ENCODE measurements at places on chromosomes 6 and 20. TPM values are rescaled to one million over a fixed set of nuclear protein-coding genes. Genes with fewer than 3 reads are reported as not detected.
A peak's percentile ranks its signal among the peaks of the same experiment; 100 is the strongest.

Gene BLCAP
- 88.5 TPM for total RNA-seq

Gene SOX18
- total RNA-seq: 0.22 TPM

Gene METTL24
- total RNA-seq: not detected

DNA sequence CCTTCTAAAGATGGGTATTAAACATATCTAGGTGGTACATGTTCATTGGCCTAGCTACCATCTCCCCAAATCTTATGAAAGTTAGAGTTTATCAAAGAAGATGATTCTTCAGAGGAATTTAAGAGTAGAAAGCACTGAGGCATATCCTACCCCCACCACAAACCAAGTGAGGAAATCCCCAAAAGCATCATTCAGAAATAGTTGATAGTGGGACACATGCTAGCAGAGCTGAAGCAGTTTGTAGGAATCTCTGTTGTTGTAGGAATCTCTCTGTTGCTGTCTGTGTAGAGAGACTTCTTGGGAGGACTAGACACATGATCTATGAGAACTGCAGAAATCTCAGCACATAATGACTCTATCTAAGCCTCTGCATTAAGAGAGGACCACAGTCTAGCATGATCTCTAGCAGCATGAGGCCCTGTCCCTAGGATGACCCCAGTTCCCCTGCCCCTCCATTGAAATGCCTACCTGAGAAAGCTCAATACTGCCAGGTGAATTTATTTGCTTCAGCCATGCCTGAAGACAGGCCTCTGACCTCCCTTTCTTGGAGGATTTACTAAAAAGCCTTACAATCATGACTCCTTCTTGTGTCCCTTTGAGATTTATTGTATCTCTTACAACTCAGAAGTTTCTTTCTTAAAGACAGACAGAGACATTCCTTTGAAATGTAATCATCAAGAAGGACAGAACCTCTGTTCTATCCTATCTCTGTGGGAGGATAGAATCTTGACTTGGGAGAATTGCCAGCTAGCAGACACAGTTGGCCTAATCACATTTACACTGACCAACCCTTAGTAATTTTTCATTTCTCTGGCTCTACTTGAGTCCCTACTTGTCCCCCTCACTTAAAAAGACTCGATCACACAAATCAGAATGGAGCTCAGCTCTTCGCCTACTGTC is 582.4 kb downstream of the PHF3 start:
- no peaks in the 10 kb centered on the region for H3K27me3 ChIP-seq
- H3K36me3 ChIP-seq: no peaks in the 10 kb centered on the region
- H3K27ac ChIP-seq: no peak overlapping the region
- no peak overlapping the region for H3K4me3 ChIP-seq
- H3K4me1 ChIP-seq: peaks cover 14% of the 10 kb centered on the region

DNA sequence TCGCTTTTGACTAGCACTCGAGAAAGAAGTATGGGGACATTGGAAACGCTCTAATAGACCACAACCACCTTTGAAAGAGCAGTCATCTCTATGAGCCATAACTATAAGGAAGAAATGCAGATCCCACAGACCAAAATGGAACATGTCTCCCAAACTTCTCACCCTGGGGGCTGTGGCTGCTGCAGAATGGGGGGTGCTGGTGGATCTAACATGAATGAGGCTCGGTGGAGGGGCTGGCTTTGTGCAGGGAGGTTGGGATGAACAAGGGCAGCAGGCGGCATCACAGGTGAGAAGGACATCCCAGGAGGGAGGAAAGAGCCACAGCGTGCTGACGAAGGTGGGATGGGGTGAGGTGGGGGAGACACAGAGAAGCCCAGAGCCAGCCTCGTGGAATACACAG is 10.5 kb upstream of the CCR6 start:
- H3K4me3 ChIP-seq: no peak overlapping the region
- no peaks in the 10 kb centered on the region for H3K36me3 ChIP-seq
- no peaks in the 10 kb centered on the region for H3K4me1 ChIP-seq
- H3K27me3 ChIP-seq: peaks cover 89% of the 10 kb centered on the region
- no peak overlapping the region for H3K27ac ChIP-seq

GRCh38 chr6:144012534-144012933 is 4.5 kb upstream of the PLAGL1 start:
- no peaks in the 10 kb centered on the region for H3K36me3 ChIP-seq
- H3K27ac ChIP-seq: no peak overlapping the region
- no peak overlapping the region for H3K4me3 ChIP-seq
- H3K27me3 ChIP-seq: peaks cover 4% of the 10 kb centered on the region
- no peaks in the 10 kb centered on the region for H3K4me1 ChIP-seq
- DNase-seq: no peak

Gene AURKA
- 65.8 TPM for total RNA-seq

GRCh38 chr6:139881236-139881635 is 506.8 kb upstream of the CITED2 start:
- H3K4me3 ChIP-seq: no peak overlapping the region
- no peak overlapping the region for H3K27ac ChIP-seq
- no peaks in the 10 kb centered on the region for H3K36me3 ChIP-seq

Gene PTK6
- 4.4 TPM for total RNA-seq

DNA sequence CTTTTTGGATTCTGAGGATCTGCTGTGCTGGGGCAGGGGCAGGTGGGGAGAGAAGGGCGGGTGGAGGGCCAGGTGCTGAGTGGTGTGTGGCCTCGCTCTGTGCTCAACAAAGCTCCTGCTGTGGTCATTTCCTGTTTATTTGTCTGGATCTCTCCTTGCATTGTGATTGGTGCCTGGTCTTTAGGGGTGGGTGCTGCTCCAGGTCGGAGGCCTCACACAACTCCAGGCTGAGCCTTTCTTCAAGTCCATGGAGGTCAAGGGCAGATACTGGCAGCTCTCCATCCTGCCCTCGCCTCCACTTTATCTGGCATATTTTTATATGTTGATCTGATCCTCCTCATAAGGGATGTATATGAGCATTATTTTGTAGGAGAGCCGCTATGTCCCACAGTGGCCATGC is 36.2 kb downstream of the HLA-F start:
- peak; percentile 11 for DNase-seq
- no peaks in the 10 kb centered on the region for H3K36me3 ChIP-seq
- peaks cover 37% of the 10 kb centered on the region for H3K4me1 ChIP-seq

DNA sequence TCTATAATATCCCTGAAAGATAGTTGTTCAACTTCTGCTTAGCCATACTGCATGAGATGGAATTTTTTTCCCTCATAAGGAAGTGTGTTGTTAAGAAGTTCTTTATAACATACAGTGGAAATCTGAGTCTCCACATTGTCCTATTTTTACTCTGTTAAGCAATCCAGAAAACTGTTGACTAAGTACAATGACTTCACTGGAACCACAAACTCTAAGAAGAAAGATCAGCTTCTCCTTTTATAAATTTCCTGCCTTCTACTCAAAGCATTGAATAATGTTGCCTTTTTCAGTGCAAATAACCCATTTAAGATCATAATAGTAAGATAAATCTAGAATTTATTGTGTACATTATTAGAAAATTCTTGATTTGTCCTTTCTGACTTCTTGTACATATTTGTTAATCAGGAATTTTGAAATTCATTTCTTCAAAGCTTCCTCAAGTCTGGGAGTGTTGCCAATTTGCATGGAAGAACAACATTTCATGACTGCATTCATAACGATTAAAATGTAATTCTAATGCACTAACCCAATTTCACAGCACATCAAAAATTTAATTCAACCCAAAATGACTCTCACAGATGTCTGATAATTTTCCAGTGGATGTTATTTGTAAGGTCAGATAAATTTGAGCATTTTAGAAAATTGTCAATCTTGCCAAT is 45.6 kb upstream of the ANKEF1 start:
- peaks cover 26% of the 10 kb centered on the region for H3K4me1 ChIP-seq

DNA sequence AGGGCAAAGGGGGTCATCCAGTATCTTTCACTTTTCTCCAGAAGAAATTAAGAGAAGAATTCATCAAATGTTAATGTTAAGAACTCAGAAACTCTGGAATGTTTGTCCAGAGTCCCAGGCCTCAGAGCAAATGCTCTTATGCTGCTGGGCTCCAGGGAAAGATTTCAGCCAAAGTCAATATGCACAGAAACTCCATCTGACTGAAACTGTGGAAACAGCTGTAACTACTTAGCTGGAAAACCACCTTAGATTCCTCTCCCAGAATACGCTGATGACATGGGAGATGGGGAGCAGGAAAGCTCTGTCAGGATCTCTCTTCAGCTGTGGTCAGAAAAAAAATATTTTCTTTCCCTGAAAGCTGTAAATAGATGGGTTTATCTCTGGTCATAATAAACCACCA is 559.6 kb downstream of the RFPL4B start:
- H3K36me3 ChIP-seq: no peaks in the 10 kb centered on the region
- no peak overlapping the region for H3K27ac ChIP-seq
- H3K4me1 ChIP-seq: no peaks in the 10 kb centered on the region
- DNase-seq: no peak
- H3K4me3 ChIP-seq: no peak overlapping the region

DNA sequence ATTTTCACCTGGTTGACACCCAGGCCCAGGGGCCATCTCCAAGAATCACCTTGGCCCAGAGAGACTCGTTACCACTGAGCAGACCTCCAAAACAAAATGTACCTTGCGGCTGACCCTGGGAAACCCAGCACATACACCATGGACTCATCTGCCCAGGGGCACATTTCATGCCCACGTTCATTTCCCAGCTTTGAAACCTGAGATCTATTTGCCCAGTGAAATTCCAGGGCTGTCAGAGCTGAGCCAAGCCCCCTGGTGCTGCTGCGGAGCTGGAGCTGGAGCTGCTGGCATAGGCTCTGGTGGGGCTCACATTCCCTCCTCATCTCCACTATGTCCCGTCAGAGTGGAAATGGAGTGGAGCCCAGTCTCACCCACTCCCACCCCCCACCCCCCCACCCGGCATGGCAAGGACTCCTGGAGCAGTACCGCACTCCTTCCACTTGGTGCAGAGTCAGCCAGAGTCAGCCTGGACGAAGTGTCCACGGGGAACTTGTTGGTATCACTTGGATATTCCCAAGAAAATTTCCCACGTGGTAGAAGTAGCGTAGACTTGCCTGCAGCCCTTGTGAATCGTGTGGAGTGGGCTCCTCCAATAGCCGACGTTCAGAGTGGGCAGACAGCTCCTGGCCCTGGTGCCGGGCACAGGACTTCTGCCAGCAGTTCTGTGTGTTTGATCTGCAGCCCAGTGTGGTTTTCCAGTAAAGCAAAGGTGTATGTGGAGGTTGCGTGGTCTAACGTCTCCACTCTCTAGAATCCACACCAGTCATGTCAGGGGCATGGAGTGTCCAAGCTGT is 18.1 kb upstream of the OSER1 start:
- no peaks in the 10 kb centered on the region for H3K4me1 ChIP-seq
- no peak overlapping the region for H3K27ac ChIP-seq
- no peak overlapping the region for H3K4me3 ChIP-seq
- H3K27me3 ChIP-seq: no peaks in the 10 kb centered on the region
- no peaks in the 10 kb centered on the region for H3K36me3 ChIP-seq

- DNase-seq: no peak
- no peaks in the 10 kb centered on the region for H3K36me3 ChIP-seq
- H3K27me3 ChIP-seq: no peaks in the 10 kb centered on the region
- no peak overlapping the region for H3K27ac ChIP-seq
- H3K4me3 ChIP-seq: no peak overlapping the region
Observed at GRCh38 chr20:26214991-26215390, 518.3 kb upstream of the ZNF337 start.

DNA sequence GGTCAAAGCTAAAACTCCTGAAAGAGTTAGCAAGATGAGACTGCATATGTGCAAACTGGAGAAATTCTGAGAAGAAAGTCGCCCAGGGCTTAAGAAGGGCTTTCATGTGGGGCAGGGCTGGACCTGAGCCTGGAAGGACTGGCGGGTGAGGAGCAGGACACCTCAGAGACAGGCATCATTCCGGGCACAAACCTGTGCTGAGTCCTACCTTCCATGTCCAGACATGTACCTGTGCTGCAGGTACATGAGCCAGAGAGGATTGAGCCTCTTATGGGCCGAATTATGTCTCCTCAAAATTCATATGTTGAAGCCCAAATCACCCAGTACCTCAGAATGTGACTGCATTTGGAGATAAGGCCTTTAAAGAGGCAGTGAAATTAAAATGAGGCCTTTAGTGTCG is 171.0 kb downstream of the QRSL1 start:
- DNase-seq: peak; percentile 21
- H3K4me3 ChIP-seq: no peak overlapping the region
- H3K36me3 ChIP-seq: no peaks in the 10 kb centered on the region
- H3K4me1 ChIP-seq: peaks cover 22% of the 10 kb centered on the region
- no peaks in the 10 kb centered on the region for H3K27me3 ChIP-seq
- H3K27ac ChIP-seq: no peak overlapping the region

Measured in MCF 10A (cell line).